ENCODE measurements at places on chromosomes 16 and 17. TPM values are rescaled to one million over a fixed set of nuclear protein-coding genes. Genes with fewer than 3 reads are reported as not detected.

DNA sequence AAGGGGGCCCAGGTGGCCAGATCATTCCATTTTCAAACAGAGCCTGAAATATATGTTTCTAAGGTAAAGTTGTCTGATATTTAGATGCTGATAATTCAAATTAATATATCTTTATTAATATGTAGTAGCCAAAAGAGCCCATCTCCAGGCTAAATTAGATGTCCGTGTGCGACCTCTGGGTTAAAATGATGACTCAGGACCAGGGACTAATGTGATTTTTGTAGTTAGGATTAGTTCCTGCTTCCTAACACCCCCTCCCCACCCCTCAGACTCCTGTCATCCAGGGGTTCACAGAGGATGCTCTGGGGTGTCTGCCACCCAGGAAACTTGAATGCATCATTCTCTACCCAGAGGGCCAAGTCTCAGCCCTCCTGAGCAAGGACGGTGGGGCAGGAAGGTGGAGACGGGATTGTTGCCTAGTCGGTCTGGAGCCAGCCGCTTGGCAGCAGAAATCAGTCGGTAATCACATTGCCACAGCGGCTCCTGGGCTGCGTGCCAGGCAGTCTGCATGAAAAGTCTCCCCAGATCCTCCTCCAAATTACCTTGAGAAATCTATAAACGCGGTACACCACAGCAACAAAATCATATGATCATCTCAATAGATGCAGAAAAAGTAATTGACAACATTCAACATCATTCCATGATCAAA, 29.8 kb downstream of the CNGB1 start:
- no peak overlapping the region for H3K4me3 ChIP-seq
- no peaks in the 10 kb centered on the region for H3K36me3 ChIP-seq
- DNase-seq, result peak; percentile 75

DNA sequence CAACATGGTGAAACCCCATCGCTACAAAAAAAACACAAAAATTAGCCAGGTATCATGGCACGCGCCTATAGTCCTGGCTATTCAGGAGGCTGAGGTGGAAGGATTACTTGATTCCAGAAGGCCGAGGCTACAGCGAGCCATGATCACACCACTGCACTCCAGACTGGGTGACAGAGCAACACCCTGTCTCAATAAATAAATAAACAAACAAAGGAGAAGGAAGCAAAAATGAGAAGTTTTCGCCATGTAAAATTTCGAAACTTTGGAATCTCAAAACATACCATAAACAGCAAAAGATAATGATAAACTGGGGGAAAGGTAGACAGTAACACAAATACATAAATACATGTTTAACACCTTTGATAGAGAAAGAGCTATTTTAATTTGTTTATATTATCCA, 130.9 kb downstream of the ZFHX3 start:
- no peak for DNase-seq
- no peak overlapping the region for H3K4me3 ChIP-seq
- H3K27me3 ChIP-seq, result no peaks in the 10 kb centered on the region

DNA sequence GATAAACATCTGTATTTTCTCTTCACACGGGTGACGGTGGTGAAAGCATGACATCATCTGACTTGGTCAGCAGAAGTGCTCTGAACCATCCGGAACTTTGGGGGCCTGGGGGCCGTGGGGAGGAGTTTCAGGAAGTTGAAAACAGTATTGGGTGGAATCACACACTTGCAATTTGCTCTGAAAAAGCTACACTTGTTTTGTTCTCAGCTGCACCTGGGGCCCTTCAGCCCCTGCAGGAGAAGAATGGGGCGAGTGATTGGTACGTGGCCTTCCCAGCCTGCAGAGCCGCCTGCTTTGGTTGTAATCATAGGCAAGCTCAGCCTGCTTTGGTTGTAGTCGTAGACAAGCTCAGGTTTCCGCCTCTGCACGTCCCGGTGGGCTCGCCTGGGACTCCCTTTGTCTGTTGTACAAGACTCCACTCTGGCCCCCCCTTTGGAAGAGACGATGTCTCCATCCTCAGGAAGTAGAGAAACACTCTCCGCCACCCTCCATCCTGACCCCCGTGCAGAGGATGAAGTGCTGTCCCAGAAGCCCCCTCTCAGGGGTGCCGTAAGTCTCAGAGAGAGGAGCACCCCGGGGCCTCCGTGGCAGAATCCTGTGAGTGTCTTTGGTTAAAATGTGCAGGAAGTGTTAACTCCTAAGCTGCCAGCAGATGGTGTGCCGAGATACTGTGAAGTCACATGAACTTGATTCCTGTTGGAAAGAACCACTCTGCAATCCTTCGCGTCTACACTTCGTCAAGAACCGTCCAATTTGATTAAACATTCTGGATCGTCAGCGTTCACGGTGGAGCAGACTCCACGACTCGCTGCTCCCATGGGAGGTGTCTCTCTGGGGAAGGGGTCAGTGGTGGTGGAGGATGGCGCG, 5.4 kb downstream of the BANP start:
- H3K27ac ChIP-seq, result peak overlapping the region; percentile 50
- H3K4me3 ChIP-seq, result peak overlapping the region; percentile 21
- peak; percentile 50 for DNase-seq
- H3K36me3 ChIP-seq, result peaks cover 3% of the 10 kb centered on the region

Gene HSD11B2
- total RNA-seq, result 0.99 TPM

Gene KARS1
- 127 TPM for total RNA-seq

Gene FADS6
- total RNA-seq, result not detected

Gene CA4
- 12.9 TPM for total RNA-seq

Measured in left ventricle myocardium inferior (tissue), 1 donor.